ENCODE measurements at places on chromosomes 1 and 21.

DNA sequence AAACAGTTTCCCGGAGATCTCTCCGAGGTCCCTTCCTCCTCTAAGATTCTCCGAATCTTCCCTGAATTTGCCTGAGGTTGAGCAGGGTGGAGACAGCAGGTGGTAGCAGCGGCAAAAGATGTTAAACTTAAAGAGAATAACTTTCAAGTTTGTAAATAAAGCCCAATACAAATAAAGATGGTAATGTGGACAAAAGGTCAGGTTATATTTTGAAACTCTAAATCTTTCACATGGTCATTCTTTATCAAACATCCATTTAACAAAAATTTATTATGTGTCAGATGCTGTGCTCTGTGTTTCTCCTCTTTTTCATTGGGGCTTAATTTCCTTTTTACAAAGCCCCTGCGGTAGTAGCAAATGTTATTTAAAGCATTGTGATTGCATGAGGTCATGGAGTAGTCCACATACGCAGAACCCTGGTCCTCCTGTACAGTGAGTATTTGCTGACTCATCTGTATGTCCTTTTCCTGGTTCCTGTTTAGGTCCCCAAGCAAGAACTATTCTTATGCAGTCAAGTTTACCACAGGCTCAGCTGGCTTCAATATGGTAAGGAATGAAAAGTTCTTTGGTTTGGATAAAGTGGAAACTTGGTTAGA lies 119.2 kb downstream of the ITSN1 start:
- DNase-seq: peak; percentile 31

GRCh38 chr1:61441723-61442262 lies 283.1 kb downstream of the TM2D1 start:
- DNase-seq: no peak

DNA sequence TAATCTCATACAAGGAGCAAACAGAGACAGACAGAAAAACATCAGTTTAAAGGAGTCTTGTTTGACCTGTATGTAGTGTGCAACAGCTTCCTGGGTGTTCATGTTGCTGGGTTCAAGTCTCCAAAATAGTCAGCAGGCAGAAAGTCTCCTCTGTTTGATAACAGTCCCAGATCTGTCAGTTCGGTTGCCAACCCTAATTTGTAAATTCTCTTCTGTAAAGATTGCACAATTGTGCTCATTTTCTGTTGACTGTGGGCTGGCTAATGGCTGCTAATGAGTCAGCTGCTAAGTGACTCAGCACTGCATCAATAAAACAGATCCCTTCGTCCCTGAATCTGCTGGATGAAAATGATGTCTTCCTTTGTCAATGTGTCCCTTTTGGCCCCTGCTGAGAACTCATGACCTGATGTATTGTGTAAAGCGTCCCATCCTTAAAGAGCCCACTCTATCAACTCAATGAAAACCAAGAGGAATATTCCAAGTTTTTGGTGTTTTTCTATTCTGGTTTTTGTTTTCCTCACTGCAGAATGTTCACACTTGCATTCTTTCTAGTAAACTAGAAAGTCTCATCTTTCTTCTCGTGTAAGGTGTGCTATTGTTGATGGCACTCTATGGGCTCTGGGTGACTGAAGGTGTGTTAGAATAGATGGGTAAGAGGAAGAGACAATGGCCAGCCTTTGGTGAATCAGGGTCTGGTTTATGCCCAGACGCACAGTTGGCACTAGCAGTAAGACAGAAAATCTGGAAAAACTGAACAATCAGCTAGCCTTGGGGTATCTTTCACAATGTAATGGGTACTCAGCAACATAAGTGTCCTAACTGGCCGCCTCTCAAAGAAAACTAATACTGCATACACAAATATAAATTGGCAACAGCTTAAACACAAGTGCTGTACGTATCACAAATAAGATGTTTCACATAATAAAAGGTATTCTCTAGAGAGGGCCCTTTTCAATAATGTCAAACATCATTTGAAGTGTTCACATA lies 75.1 kb upstream of the SIPA1L2 start:
- DNase-seq: peak; percentile 84

DNA sequence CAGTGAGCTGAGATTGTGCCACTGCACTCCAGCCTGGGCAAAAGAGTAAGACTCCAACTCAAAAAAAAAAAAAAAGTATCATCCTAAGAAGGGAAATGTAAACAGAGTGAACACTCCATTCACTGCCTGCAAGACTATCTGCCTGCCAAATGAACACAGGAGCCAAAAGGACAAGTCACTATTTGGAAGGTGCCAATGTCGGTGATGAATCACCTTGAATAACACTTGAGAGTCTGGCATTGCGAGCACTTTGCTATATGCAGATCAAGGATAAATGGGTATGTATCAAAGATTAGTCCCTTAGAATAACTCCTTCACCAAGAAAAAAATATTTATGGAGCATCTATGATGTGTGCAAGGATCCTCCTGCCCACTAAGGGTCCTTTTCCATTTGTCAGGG lies 6.6 kb downstream of the UBR4 start:
- DNase-seq: peak; percentile 37

DNA sequence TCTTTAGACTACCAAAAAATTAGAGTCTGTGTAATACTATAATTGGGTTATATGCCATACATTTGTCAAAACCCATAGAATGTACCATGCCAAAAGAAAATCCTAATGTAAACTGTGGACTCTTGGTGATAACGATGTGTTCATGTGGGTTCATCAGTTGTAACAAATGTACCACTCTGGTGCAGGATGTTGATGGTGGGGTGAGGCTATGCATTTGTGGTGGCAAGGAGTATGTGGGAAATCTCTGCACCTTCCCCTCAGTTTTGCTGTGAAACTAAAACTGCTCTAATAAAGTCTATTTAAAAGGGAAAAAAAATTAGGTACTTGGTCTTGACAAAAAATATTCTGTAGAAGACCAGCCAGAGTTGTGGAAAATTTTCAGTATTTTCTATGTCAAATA lies 43.4 kb downstream of the INKA2 start:
- no peak for DNase-seq
